ENCODE measurements at places on chromosomes 11 and 22.
A peak's percentile ranks its signal among the peaks of the same experiment; 100 is the strongest.

DNA sequence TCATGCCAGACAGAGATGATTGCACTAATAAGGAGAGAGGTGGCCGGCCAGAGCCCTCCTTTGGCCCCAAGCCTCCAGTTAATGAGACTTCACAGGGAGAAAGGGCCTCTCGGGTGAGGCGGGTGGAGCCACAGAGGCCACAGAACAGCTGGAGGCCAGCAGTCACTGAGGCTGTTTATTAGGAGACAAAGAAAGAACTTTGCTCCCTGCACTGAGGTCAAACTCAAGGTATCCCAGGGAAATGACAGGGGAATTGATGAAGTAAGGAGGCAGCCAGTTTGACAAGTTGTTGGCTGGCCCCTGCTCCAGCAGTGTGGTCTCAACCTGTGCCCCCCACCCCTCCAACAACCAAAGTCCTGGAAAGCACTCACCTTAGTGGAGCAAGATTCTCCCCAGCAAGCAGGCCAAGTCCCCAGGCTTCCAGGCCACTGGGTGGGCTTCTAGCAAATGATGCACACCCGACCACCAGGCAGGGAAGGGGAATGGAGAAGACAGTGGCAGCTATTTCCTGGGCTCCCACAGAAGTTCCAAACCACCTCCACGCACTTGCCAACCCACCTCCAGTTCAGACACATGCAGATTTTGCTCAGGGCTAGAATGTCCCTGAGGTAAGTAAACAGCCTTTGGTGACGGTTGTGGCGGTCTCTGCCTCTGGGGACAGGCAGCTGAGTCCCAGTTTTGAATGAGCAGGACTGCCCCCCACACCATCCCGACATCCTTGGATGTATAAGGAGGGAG, 53.2 kb downstream of the RPUSD4 start:
- no peak for DNase-seq

DNA sequence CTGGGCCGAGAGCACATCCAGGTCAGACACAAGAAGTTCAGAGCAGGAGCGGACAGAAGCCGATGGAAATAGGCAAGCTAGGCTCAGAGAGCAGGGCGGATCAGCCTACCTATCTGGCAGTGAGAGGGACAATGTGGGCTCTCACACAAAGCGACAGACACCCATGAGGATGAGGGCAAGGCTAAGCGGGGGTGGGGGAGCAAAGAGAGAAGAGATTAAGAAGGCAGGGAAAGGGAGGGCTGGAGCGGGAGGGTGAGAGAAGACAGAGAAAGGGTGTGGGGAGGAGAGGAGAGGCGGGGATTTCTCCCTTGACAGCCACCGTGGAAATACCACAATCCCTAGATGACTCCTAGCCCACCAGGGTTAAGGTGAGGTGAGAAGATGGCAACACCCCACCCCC, 57.9 kb downstream of the BUD13 start:
- no peak for DNase-seq

- no peak for DNase-seq
These were observed 11.7 kb downstream of the PHRF1 start for GRCh38 chr11:587978-588380.

GRCh38 chr11:34426766-34427185, 12.0 kb upstream of the CAT start:
- DNase-seq, result no peak

DNA sequence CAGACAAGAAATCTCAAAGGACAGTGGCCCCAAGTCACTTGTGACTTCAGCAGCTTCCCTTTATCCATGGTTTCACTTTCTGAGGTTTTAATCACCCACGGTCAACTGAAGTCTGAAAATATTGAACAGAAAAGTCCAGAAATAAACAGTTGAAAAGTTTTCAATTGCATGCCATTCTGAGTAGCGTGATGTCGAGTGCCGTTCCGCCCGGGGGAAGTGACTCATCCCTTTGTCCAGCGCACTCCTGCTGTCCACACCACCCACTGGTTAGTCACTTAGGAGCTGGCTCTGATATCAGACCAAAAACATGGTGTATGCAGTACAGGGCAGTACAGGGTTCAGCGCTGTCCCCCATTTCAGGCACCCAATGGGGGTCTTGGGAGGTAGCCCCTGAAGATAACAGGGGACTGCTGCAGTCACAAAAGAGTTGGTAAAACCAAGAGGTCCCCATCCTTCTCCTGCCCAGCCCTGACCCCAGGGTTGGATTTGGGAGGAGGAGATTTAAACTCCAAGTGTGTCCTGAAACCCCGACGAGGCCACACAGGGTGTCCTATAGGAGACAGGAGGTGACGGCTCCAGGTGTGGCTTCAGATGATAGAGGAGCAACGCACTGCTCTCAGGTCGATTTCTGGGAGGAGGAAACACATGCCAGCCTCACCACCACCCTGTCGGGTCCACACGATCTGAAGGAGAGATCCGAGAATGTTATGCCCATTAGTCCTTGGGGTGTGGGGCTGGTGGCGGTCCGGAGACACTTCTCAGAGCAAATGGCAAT, 390.1 kb downstream of the CTTN start:
- DNase-seq, result peak; percentile 82

DNA sequence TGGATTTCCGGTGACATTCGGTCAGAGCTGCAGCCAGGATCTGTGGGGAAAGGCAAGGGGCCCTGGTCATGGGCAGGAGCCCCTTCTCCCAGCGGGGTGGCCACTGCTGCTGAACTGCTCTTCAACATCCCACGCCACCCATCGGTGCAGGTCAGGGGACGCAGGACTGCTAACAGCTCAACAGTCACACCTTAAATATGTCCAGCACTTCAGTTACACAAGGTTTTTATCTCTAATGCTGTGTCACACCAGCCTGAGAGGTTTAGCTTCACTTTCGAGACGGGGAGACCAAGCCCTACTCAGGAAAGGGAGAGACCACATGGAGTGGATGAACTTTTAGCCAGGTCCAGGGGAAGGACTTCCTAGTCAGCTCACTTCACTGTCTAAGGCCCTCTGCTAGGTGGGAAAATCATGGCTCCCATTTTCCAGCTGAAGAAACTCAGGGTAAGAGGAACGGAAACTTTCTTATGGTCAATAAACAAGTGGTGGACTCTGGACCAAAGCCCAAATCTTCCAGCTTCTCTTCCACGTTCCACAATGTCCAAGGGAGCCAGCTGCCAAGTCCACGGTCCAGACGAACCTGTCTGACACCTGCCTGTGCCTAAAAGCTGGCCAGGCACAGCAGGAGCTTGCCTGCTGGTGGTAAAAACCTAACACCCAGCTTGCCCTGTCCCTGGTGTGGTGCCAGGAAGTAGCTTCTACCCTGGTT, 21.0 kb upstream of the CHADL start:
- DNase-seq, result no peak

DNA sequence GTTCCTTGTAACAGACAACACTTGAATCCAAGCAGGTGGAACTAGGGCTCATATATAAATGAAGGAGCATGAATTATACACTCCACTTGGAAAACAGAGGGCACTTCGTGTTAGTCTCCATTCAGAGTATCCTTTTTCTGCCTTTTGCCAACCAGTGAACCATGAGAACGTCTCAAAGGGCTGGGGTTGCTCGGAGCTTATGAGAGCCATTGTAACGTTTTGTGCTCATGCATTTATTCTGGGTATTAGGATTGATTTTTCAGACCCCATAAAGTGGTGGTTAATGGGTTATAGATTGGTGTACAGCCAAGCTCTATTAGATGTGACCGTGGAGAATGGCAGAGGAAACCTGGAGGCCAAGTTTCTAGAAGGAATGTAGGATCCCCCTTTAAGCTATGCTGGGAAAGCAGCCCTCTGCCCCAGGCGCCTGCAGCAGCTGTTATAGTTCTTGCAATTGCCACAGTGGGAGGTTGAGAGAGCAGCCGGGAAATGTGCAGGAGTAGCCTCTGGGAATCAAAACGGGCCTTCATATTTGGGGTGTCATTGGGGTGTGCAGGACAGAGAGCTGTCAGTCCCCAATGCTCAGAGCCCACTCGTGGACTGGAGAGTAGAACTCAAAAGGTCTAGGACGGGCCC, 54.6 kb upstream of the ASPHD2 start:
- DNase-seq, result no peak

DNA sequence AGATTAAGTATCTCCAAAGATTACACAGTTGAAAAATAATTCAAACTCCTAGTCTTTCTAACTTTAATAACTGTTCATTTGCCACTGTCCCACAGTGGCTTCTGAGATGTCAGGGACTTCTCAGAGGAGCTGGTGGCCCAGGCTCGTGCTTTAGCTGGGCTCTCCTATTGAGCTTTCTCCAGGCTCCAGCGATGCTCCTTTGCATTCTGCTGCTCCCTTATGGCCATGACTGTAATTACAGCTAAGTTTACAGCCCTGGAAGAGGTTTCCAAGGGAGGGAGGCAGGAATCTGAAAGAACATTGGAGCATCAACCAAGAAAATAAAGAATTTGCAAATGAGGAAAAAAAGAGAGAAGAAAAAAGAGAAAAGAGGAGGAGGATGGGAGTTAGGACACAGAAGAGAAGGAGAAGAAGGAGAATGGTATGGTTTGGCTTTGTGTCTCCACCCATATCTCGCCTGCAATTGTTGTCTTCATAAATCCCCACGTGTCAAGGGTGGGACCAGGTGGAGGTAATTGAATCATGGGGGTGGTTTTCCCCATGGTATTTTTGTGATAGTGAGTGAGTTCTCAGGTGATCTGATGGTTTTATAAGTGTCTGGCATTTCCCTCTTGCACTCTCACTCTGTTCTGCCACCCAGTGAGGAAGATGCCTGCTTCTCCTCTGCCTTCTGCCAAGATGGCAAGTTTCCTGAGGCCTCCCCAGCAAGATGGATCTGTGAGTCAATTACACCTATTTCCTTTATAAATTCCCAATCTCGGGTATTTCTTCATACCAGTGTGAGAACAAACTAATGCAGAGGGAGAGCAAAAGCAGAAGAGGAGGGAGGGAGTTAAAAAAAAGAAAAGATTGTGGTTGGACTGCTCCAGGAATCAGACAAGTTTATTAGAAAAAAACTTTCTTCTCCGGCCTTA, 857.0 kb downstream of the KCNA4 start:
- no peak for DNase-seq

DNA sequence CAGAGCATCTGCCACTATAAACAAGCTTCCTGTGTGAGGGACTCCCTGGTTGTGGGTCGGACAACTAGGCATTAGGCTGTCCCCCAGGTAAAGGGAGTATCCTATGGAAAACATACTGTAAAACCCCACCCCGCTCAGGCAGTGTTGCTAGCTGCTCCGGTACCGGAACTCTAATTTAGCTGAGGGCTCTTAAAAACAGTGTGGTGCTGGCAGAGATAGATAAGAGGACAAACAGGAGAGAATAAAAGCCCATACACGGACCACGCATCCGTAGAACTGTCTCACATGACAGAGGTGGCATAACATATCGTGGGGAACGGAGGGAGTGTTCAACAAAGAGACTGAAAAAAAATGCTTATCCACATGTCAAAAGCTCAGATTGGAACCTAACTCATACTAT, 3.4 kb upstream of the MOGAT2 start:
- DNase-seq, result no peak

DNA sequence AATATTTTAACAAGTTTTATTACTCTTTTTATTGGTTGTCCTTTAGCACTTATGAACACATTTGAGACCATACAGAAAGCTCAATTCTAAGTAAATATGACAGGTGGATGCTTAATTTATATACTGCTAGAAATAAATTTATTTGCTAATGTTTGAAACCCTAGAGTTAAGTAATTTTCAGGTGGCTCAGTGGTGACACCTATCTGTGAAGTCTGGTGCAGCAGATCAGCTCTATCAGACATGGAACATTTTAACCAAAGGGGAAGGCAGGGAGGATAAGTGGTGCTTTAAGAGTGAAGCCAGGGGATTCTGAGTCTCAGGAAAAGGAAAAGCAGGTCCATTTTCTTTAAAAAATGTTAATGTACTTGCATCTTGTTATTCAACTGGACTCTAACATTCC, 175.8 kb downstream of the DSCAML1 start:
- DNase-seq, result no peak

DNA sequence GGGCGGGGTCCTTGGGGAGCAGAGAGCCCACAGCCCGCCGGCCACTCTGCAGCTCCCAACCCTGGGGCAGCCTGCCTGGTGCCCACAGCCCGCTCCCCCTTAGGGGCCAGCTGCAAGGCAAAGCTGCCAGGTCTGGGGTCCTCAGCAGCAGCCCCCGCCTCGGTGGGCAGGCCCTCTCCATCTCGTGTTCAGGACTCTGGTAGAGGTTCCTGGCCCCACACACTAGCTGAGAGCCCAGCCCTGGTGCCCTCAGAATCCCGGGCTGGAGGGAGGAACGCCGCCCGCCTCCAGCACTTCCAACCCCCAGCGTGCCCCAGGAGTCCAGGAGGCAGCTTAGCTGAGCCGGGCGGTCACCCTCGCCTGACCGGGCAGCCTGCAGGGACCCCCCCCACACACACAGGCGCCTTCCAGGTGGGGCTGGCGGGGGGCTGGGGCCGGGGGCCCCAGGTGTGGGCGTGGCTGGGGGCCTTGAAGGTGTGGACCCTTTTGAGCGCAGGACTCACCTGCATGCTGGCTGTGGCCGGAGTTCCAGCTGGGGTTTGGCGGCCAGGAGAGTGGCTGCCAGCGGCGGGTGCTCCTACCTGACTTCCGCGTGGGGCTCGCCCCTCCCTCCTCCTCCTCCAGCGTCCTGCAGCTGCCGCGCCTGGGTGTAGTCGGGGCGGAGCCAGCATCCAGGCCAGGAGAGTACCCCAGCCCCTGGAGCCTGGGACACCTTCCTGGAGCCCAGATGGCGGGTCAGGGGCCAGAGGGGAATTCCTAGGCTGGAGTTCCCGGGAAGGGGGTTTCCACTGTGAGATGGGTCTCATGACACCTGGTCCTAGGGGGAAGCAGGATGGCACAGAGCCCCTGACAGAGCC, at the start of gene ANO9:
Gene ANO9, minus strand, starts transcription at position 594 of the 857 bp plus-strand sequence. Its CDS starts 85 bp downstream, at position 509.
- DNase-seq, result no peak

DNA sequence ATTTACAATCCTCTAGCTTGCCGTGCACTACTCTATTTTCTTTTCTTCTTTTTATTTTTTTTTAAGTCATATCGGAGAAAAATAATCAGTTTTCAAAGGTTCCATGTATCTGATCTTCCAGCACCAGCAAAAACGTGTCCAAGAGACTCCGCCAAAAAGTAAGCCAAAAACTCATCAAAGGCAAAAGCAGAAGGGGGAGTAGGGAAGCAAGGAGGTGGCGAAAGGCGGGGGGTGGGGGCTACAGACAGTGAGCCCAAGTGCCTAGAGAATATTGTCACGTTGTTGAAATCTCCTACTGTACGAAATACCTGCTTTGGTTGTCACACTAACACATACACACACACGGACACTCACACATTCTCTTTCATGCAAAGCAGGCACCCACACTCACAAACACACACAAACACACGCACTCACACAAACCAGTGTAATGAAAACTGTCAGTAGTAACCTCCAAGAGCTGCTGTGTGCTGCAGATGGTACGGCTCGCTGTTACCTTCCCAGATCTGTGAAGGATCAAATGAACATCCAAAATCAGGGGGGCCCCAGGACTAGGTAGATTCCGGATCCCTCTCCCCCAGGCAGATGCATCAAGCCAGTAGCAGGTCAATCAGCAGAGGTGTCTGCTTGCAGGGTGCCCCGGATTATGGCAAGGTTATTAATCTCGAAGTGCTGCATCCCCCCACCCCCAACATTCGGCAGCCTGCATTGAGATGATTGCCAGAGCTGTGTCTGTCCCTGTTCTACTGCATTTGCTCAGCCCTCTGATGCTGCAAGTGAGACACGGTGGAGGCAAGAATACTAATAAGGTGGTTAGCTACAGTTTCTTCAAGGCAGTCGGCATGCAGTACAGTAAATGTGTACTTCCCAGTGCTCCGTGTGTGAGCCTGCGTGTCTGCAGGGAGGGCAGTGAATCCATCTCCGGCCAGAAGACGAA, at the start of gene LRRC4C:
Gene LRRC4C, minus strand, starts transcription at position 188 of the 937 bp plus-strand sequence.
- no peak for DNase-seq

GRCh38 chr11:120985718-120986569, 38.0 kb upstream of the TBCEL start:
- DNase-seq, result no peak

- no peak for DNase-seq
These were observed 58.0 kb upstream of the CHST1 start for GRCh38 chr11:45723397-45723796.

GRCh38 chr11:117678658-117679406, 118.2 kb downstream of the DSCAML1 start:
- DNase-seq, result peak; percentile 59

Measured in posterior cingulate gyrus (tissue), 11 donors.